Hepatocyte (in vitro differentiated cells): ENCODE measurements at places on chromosomes 5 and 9. TPM values are rescaled to one million over a fixed set of nuclear protein-coding genes. Genes with fewer than 3 reads are reported as not detected.

DNA sequence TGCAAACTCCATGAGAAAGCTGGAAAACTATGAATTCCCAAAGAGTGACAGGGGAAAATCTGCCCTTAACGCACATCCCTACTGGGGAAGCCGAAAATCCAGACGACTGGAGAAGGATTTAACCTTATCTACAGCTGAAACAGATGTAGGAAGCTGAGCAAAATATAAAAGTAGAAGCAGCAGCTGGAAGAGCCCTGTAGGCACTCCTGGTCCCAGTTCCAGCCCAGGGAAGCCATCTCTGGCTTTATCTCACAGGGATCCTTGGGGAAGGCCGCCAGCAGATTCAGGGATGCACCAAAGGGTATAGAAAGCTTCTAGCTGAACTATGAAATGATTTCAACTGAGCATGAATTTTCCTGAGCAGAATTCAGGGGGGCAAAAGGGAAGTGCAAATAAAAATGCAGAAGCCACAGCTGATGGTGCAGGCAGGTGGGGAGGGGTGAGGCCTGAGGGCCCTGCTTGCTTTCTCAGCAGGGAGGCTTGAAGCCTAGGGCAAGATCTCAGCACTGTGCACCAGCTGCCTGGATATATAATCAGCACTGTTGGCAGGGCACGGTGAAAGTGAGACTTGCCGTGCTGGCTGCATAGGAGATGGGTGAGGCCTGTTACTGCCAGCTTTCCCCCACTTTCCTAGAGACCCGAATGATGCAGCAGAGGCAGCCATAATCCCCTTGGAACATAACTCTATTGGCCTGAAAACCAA is 2019.5 kb upstream of the NUDT12 start:
- no peak for DNase-seq

The GLDC gene
- 18.4 and 26.6 TPM in 2 replicates for total RNA-seq

DNA sequence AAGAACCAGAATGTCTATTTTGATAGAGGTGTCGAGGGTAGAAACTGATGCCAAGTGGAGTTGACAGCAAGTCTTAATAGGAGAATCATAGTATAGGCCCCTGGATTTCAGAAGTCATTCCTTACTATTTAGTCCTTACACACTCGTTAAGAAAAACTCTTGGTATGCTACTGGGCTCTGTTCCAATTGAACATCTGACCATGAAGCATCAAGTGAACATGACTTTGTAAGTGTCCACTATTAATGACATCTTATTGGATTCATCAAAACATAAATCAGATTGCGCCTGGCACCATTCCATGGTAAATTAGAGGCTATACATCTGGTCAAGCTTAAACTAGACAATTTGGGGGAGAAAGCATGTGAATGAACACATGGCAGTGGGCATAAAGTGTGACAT is 1056.5 kb upstream of the EDIL3 start:
- no peak for DNase-seq

The NMUR2 gene
- total RNA-seq, result 0.40 TPM in 1 of 2 replicates, not detected in the other

DNA sequence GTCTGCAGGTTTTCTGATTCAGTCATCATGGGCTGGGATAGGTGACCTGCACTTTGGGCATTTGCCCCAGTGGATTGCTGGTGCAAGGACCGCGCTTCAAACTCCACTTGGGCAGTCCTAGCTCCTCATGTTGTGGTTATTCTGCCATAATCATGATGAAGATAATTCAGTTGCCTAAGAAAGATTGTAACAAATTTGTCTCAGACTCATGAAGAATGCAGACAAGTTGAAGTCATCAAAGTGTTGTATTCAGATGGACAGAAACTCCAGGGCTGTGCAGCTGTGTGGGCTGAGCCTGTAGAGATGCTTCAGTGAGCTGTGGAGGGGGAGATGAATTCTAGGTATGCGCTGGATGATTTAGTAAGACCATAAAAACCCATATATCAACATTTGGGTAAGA is 38.5 kb downstream of the TARS1 start:
- DNase-seq, result no peak

The KIF12 gene
- total RNA-seq, result 31.9 and 39.9 TPM in 2 replicates

GRCh38 chr5:74098941-74099340 is 472.9 kb downstream of the ARHGEF28 start:
- DNase-seq, result no peak
